Hepatocyte (in vitro differentiated cells): ENCODE measurements at places on chromosomes 6 and 20. TPM values are rescaled to one million over a fixed set of nuclear protein-coding genes. Genes with fewer than 3 reads are reported as not detected.

- H3K4me3 ChIP-seq: no peak overlapping the region
- no peak overlapping the region for H3K27ac ChIP-seq
- H3K4me1 ChIP-seq: peaks cover 11% of the 10 kb centered on the region
- no peaks in the 10 kb centered on the region for H3K36me3 ChIP-seq
- peak; percentile 7 for DNase-seq
- no peaks in the 10 kb centered on the region for H3K27me3 ChIP-seq
Observed at GRCh38 chr6:73264446-73264845, 1.4 kb upstream of the KHDC1 start.

DNA sequence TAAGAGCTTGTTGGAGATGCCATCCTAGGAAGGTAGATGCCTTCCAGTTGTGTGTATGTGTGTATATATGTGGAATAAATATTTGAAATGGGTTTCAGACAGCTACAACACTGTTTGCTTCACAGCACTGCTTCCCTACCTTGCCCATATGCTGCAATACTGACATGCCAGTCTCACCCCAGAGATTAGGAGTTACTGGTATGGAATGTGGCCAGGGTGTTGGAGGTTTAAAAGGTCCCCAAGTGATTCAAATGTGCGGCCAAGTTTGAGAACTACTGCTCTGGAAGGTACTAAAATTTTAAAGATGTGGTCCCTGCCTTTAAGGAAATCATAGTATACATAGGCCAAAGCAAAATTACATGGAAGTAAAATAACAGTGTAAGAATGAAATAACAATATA lies 39.5 kb downstream of the BCKDHB start:
- H3K27ac ChIP-seq: no peak overlapping the region
- no peaks in the 10 kb centered on the region for H3K4me1 ChIP-seq
- H3K27me3 ChIP-seq: no peaks in the 10 kb centered on the region

DNA sequence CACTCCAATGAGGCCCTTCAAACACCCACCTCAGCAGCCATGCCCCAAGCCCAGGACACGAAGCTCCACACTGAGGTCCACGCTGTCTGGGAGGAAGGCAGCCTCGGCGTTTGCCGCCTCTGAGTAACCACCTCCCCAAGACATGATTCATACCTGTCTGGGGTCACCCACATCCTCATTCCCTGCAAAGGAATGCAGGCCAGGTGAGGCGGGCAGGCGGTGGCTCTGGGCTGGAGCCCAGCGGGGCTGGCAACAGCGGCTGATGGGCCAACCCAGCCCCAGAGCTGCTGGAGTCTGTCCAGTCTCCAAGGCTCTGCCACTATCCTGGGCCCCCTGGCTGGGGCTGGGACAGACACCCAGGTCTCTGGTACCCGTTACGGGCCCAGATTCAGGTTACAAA lies 14.8 kb downstream of the PMEPA1 start:
- no peak for DNase-seq
- no peaks in the 10 kb centered on the region for H3K36me3 ChIP-seq
- H3K27me3 ChIP-seq: no peaks in the 10 kb centered on the region
- H3K27ac ChIP-seq: no peak overlapping the region
- H3K4me1 ChIP-seq: peaks cover 34% of the 10 kb centered on the region

DNA sequence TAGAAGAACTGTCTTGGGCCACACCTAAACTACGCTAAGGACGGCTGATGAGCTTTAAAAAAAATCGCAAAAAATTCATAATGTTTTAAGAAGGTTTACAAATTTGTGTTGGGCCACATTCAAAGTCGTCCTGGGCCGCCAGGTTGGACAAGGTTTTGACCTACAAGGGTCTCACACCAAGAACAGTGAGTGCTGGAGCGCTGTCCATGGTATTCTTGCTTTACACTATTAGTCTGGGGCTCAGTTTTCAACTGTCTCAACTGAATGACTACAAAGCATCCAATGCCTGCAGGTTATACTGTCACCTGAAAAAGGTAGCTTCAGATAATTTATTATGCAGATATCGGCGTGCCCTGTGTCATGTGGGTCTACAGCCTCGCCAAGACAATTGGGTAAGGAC lies 3.7 kb upstream of the FAXC start:
- H3K4me1 ChIP-seq: no peaks in the 10 kb centered on the region
- H3K36me3 ChIP-seq: no peaks in the 10 kb centered on the region
- H3K27ac ChIP-seq: no peak overlapping the region
- H3K27me3 ChIP-seq: peaks cover 12% of the 10 kb centered on the region
- no peak overlapping the region for H3K4me3 ChIP-seq

GRCh38 chr6:128557081-128557480 lies 36.7 kb upstream of the PTPRK start:
- no peaks in the 10 kb centered on the region for H3K27me3 ChIP-seq
- H3K27ac ChIP-seq: no peak overlapping the region
- no peak for DNase-seq
- no peaks in the 10 kb centered on the region for H3K36me3 ChIP-seq

- H3K27me3 ChIP-seq: no peaks in the 10 kb centered on the region
- no peak overlapping the region for H3K27ac ChIP-seq
- H3K4me3 ChIP-seq: no peak overlapping the region
- no peak for DNase-seq
- no peaks in the 10 kb centered on the region for H3K36me3 ChIP-seq
Observed at GRCh38 chr6:74927299-74927698, 278.6 kb downstream of the COL12A1 start.

DNA sequence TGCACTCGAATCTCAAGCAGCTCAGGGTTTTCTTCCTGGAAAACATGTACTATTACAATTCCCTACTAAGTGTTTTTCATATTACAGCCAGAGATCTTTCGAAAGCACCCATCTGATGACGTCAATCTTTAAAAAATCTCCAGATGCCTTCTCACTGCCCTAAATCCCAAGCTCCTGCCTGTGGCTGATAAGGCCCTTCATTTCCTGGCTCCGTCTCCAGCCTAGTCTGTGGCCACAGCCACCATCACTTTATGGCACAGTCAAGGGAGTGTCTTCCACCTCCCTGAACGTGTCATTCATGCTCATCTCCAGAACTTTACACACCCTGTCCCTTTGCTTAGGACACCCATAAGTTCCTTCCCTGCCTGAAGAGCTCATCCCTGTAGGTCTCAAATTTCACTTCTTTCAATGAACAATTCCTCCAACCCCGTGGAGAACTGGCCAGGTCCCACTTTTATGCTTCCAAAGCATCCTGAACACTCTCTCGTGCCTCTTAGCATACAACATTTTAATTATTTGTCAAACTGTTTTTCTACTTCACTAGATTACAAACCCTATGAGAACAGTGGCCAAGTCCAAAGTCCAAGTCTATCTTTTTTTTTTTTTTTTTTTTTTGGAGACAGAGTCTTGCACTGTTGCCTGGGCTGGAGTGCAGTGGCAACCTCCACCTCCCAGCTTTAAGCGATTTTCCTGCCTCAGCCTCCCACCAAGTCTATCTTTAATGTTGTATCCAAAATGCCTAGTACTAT lies 106.1 kb upstream of the AGPAT4 start:
- H3K27me3 ChIP-seq: no peaks in the 10 kb centered on the region
- H3K4me3 ChIP-seq: no peak overlapping the region
- no peaks in the 10 kb centered on the region for H3K36me3 ChIP-seq
- peak; percentile 37 for DNase-seq

TENT5A gene
- 79.6 and 90.7 TPM in 2 replicates for polyA plus RNA-seq

TRIM26 gene
- polyA plus RNA-seq: 27.2 and 29.3 TPM in 2 replicates

DLK2 gene
- 1.8 and 2.1 TPM in 2 replicates for polyA plus RNA-seq
